ENCODE measurements at places on chromosomes 5 and 9.
A peak's percentile ranks its signal among the peaks of the same experiment; 100 is the strongest.

GRCh38 chr9:6575324-6576034 lies 70.0 kb downstream of the GLDC start:
- DNase-seq = no peak

DNA sequence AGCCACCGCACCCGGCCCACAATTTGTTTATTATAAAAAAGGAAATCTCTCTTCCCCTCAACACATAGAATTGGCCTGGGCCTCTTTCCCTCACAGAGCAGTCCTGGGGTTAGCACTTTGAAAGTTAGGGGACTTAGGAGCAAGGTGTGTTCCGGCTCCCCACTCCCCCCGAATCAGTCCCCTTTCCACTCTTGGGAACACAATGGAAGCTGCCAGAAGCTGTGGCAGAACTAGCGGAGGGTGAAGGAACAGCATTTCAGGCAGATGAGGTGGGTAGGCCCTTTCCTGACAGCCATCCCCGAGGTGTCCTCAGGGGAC lies 16.4 kb upstream of the C5orf47 start:
- DNase-seq = no peak

DNA sequence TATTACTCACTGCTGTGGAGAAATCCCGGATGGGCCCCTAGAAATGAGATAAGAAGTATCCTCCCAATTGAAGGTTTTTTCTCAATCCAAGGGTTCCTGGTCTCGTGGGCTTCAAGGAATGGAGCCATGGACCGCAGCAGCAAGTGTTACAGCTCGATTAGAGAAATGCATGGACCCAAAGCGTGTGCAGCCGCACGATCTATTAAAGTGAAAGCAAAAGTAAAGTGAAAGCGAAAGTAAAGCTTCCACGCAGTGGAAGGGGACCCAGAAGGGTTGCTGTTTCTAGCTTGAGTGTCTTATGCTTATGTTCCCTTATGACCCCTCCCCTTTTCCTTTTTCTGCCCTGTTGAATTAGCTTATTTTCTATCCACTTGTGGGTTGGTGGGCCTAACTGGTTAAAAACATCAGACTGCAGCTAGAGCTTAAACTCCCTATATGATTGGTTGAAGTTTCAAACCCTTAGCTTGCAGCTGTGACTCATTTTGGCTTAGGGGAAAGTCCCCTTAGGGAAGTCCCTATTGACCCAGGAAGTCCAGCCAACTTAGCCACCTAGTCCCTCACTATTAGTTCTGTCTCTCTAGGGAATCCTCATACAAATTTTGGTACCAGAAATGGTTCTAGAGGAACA lies 1111.8 kb downstream of the TAF11L14 start:
- peak; percentile 29 for DNase-seq

DNA sequence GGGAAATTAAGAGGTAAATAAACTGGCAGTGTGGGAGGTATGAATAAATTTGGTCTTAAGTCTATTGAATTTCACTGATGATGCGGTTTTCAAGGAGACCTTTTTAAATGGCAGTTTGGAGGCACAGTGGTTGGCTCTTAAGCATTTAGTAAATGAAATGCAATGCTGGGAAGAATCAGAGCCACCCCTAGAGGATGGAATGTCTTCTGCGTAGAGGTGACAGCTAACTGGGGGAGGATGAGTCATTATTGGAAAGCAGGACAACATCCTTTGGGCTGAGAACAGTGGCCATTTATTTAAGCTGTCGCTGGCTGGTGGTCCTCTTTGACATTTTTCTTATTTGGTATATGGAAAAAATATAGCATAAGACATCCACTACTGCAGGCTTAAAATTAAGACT lies 163.2 kb downstream of the SH3GL2 start:
- DNase-seq = no peak

DNA sequence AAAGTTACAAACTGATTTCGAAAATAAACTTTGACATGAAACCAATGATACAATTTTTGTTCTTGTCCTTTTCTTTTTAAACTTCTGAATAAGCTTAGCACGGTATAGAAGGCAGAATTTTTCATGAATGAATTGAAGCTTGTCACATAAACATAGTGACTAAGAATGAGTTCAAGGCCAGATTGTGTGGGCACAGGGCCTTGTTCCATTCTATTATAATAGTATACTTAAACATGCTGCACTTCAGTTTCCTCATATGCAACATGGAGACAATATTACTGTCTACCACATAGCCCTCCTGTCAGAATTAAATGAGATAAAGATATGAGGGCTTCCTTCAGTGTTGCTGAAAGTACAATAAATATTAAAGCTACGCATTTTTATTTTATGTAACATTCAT lies 204.2 kb upstream of the HAPLN1 start:
- no peak for DNase-seq

DNA sequence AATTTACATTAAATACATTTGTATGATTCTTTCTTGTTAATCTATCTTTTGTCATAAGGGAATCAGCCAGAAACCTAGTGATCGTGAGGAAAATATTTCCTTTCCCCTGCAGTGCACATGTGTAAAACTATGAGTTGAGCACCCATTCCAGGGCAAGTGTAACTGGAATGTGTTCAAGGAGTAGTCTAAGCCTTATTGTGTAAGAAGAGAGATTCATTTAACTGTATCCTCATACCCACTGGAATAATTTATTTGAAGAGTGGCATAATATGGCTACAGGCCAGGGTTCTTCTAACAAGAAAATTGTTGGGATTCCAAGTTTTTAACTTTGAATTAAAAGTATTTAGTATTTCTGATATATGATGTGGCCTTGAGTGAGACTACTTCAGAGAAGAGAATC lies 1692.7 kb downstream of the EFNA5 start:
- DNase-seq = no peak

DNA sequence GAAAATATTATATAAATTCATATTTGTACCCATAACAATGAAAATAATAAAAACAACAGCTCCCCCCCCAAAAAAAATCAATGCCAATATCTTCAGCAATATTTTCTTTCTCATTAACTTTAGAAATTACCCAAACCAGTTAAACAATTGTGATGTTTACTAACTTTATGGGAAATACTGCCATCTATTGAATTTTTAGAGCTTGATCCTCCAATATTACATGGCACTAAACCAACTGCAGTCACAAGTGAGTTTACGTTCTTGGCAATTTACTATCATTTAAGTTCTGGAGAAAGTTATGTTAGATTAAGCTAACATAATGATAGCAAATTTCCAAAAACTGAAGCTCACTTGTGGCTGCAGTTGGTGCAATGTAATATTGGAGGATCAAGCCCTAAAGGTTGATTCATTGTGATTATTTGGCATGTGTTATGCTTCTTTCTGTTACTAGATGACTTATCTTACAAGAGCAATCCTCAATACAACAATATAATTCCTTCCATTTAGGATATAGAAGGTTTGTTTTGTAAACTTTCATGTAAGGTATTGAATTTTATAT lies 379.5 kb downstream of the CDH18 start:
- DNase-seq = no peak

DNA sequence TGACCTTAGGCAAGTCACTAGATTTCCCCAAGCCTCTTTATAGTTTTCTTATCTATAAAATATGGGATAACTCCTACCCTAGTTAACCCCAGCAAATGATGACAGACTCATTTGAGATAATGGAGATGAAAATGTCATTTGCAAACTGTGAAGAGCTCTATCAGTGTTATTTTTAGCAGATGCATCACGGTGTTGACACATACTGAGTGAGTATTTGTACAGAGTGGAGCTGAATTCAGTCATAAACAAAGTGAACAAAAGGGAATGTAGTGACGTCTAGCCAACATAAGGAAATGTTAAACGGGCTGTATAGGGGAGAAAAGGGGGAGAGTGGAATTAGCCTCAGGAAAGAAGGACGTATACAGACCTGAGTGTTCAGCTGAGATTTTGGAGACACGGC lies 75.9 kb downstream of the NMUR2 start:
- no peak for DNase-seq

GRCh38 chr9:136705564-136705963 lies 6.8 kb upstream of the DIPK1B start:
- DNase-seq = no peak

DNA sequence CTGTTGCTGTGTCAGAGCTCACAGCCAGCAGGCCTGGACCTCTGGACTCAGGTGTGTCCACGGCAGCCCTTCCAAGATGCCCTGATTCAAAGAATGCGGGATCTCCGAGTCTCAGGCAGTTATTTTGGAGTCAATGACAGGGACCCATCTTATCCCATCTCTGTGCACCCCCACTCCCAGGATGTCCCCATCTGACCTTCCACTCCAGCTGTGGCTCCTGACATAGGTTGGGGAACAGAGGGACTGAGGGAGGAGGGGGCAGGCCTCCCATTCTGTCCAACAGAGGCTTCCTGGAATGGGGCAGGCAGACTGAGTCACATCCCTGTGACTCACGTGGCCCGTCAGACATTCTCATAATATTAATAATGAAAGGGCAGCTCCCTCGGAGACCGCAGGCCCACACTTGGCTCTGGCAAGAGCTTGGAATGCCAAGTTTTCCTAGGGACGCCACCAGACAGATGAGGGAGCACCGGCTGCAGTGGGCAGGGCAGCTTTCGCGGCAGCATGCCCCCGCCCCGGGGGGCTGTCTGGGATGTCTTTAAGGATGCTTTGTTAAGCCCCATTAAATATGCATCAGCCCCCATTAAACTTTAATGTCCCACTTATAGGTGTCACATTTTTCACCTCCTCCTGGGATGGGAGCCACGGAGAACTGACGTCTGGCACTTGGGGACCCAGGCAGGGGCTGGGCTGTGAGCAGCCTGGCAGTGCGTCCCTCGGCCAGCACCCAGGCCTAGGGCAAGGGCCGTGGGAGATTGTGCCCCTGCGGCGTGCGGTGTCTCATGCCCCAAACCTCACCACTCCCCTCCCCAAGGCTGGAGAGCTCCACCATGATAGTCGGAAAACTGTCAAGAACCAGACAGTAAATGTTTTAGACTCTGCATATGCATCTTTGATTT lies 23.6 kb upstream of the FIBCD1 start:
- no peak for DNase-seq

GRCh38 chr5:55853818-55854217 lies 2.7 kb downstream of the IL31RA start:
- DNase-seq = no peak

DNA sequence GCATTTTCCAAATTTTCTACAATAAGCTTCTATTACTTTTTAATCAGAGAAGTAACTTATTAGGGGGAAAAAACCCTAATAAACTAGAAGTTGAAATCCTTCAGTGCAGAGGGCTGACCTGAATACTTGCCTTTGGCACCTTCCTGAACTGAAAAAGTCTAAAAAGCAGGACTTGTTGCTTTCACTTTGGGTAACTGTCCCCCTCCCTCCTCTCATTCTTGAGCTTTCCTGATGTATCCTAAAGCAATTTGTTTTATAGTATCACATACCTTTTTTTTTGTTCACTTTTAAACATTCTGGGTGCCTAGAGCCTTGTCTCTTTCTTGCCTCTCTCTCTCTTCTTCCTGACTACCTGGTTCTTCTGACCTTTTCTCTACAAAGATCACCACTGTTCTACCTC lies 64.0 kb upstream of the ERBIN start:
- no peak for DNase-seq

DNA sequence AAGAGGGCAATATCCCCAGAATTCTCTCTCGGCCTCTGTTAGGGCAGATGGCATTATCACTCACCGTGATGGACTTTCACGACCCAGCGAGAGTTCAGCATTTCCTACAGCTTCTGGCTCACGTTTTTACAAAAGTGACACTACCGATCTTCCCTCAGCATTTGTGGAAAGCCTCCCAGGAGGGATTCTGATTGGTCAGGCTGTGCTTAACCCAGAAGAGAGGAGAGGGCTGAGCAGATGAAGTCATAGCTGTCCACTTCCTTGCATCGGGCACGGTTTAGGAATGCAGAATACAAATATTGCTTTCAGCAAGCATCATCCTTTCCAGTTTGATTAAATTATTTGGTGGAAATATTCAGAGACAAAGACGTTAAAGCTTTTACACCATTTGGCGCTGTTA lies 277.4 kb upstream of the MSX2 start:
- no peak for DNase-seq

DNA sequence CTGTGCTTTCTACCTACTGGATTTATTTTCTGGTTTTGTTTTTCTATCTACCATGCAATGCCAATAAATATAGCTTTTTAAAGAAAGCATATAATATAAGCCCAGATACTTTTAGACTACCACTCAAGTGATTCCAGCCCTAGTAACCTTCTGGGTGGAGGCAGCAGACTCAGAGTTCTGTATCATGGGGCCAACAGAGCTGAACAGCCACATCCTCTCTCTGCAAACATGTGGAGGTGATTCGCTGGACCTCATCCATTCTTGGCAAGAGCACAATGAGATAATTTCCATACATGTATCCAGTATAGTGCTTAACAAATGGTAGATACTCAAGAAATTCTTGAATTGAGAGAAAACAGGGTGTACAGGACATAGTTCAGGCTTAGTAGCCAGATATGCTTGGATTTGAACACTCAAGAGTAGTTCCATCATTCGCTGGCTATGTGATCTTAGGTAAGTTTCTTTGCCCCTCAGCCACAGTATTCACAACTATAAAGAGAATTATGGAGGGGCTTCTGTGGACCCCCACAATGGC lies 124.5 kb downstream of the ASTN2 start:
- no peak for DNase-seq

DNA sequence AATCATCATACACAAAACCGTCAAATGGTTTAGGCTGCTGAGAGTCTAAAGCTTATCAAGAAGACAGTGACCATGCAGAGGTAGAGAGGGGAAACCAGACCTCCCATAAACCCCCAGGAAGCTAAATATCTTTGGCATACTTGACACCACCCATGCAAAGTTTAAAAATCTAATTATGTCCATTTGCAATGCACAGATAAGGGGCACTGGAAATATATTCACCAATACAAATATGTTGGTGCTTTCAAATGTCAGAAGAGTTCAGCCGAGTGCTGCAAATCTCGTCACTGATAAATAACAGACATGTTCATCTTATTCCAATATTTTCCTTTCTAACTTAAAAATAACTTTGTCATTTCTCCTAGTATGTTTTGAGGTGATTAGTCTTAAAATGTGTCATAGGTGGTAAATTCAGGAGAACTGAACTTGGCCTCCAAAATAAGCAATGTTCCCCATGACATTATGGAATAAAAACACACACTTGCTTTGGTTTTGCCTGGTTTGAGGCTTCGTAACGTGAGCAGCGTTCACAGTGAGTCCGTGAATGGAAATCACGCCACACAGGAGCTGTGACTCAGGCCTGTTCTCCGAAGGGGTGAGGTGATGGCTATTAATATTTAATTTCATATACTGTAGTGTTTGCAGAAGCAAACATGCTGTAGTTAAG lies 182.2 kb downstream of the AOPEP start:
- no peak for DNase-seq

DNA sequence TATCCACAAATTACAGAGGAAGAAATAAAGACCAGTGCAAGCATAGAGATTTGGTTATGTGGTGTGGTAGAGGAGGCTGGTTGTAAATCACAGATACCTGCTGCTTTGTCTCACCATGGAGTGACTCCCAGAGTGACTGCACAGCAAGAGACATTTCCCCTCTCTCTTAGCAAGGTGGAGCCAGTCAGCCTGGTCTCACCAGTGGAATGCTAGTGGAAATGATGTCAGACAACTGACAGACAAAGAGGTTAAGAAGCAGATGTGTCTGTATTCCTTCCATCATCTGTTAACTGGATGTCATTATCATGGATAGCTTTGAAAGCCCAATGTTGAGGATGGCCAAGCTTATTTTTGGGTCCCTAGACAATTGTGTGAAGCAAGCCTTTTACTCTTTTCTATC lies 509.4 kb upstream of the SEMA6A start:
- DNase-seq = no peak

GRCh38 chr5:123066016-123066415 lies 23.0 kb upstream of the PRDM6 start:
- DNase-seq = no peak
